Transverse colon (tissue), 4 donors: ENCODE measurements at places on chromosomes 1 and 21.

DNA sequence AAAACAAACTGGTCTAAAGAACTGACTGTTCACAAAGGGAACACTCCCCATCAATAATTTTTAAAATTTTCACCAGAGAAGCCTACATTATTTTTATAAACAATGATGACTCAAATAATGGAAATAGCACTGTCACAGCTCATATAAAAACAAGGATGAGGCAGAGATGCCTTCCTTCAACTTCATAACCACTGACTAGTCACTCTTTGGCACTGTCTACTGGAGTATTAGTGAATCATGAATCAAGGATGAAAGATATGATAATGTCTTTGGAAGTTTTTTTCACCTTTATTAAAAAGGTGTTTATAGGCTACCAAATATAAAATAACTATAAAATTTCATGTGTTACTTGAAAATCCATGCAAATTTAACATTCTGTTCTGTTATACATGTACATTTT is 316.9 kb downstream of the VAV3 start:
- H3K4me1 ChIP-seq = peaks cover 11% of the 10 kb centered on the region
- DNase-seq = no peak
- no peak overlapping the region for H3K4me3 ChIP-seq
- no peaks in the 10 kb centered on the region for H3K27me3 ChIP-seq
- H3K27ac ChIP-seq = no peak overlapping the region

DNA sequence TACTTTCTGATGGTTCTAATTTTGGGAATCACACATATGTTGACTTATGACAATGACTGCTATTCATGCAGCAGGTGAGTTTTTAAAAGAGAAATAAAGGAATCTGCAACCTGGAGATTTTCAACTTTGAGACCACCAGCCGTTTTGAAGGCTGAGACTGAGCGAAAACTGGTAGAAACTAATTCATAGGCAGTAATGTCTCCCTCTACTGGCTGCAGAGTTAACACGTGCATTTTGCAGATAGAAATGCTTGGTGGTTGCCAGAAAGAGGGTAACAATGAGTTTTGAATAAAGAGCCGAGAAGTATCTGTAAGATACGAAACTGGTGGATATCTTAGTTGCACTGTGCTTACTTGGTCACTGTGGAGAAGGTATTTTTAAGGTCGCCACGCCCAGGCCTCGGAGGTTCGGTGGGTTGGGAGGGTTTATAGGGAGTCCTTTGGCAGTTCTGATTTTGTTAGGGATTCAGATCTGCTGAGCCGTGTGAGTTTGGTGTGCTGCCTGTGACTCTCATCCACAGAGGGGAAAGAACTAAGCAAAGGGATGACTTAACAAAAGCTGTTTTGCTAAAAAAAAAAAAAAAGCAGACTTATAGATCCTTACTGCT is 83.0 kb downstream of the RYR2 start:
- no peak overlapping the region for H3K4me3 ChIP-seq
- H3K4me1 ChIP-seq = no peaks in the 10 kb centered on the region
- no peak for DNase-seq

GRCh38 chr1:87785386-87785785 is 456.7 kb downstream of the LMO4 start:
- DNase-seq = no peak
- H3K4me1 ChIP-seq = no peaks in the 10 kb centered on the region
- H3K27me3 ChIP-seq = no peaks in the 10 kb centered on the region
- no peak overlapping the region for H3K4me3 ChIP-seq
- no peak overlapping the region for H3K27ac ChIP-seq
- H3K36me3 ChIP-seq = no peaks in the 10 kb centered on the region

DNA sequence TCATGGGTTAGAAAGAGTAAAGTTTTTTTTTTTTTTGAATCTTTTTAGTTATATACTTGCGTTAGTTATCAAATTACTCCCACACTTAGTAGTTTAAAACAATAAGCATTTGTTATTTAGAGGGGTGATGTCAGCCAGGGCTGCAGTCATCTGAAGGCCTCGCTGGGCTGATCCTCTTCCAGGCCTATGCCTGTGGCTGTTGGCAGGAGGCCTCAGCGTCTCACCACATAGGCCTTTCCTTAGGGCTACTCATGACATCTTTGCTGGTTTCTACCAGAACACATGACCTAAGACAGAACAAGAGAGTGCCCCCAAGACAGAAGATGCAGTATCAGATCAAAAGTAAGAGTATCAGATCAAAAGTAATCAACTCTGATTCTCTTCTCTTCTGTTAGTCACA is 167.4 kb downstream of the HHAT start:
- no peak overlapping the region for H3K27ac ChIP-seq
- no peaks in the 10 kb centered on the region for H3K4me1 ChIP-seq
- DNase-seq = no peak
- no peaks in the 10 kb centered on the region for H3K27me3 ChIP-seq
- H3K36me3 ChIP-seq = no peaks in the 10 kb centered on the region

- H3K4me1 ChIP-seq = peaks cover 7% of the 10 kb centered on the region
- no peak for DNase-seq
- H3K4me3 ChIP-seq = no peak overlapping the region
- no peak overlapping the region for H3K27ac ChIP-seq
- H3K27me3 ChIP-seq = no peaks in the 10 kb centered on the region
These were observed 5.2 kb upstream of the BACH1 start for GRCh38 chr21:29293495-29293894.

DNA sequence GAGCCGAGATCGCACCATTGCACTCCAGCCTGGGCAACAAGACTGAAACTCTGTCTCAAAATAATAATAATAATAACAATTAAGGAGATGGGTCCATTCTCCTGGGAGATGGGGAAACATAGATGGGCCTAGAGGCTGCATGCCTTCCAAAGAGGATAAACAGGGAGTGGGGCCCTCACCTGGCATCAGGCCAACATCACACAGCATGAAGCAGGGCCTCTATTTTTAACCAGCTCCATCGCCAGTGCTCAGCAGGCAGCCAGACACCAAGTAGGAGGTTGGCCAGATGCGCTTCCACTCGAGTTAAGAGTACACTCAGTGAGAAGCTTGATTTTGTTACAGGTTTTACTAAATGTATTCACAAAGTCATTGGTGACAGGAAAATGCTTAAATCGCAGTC is 352.0 kb downstream of the RRAGC start:
- H3K4me1 ChIP-seq = no peaks in the 10 kb centered on the region
- H3K27me3 ChIP-seq = peaks cover 54% of the 10 kb centered on the region
- H3K4me3 ChIP-seq = no peak overlapping the region
- no peak for DNase-seq
- H3K27ac ChIP-seq = no peak overlapping the region

- no peaks in the 10 kb centered on the region for H3K36me3 ChIP-seq
- H3K27ac ChIP-seq = no peak overlapping the region
- no peak for DNase-seq
- H3K4me1 ChIP-seq = peaks cover 14% of the 10 kb centered on the region
These were observed 4.0 kb downstream of the CDKN2C start for GRCh38 chr1:50973875-50974617.

DNA sequence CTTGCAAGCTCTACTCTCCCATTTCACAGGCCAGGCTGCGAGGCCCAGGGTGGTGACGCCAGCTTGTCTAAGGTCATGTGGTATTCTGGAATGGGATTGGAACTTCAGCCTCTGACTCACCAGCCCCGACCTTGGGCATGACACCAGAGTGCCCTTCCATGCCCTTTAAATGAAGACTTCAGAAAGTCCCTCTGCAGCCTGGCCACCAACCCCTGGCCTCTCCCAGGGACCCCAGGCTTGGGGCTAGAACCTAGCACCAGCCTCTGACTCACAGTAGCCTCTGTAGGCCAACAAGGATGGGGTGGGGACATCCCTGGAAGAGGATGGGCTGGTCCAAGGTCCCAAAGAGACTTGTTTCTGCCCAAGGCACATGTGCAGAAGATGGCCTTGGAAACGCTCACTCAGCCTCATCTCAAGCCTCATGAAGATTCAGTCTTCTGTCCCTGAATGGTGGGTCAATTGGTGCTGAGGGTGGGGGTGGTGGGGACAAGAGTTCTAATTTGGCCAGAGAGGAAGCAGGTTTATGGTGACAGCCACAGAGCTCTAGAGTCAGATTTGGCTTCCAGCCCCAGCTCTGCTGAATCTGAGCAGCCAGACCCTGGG is 36.1 kb upstream of the RUNX3 start:
- no peak overlapping the region for H3K4me3 ChIP-seq
- DNase-seq = no peak
- no peak overlapping the region for H3K27ac ChIP-seq

GRCh38 chr1:205189131-205189530 is 22.4 kb downstream of the DSTYK start:
- no peaks in the 10 kb centered on the region for H3K36me3 ChIP-seq
- H3K27me3 ChIP-seq = no peaks in the 10 kb centered on the region
- peaks cover 19% of the 10 kb centered on the region for H3K4me1 ChIP-seq

- H3K4me3 ChIP-seq = no peak overlapping the region
- DNase-seq = no peak
- no peaks in the 10 kb centered on the region for H3K27me3 ChIP-seq
- no peaks in the 10 kb centered on the region for H3K36me3 ChIP-seq
These were observed 6.4 kb upstream of the KIF14 start for GRCh38 chr1:200626853-200627534.

GRCh38 chr1:235049217-235049616 is 79.4 kb downstream of the TOMM20 start:
- H3K36me3 ChIP-seq = no peaks in the 10 kb centered on the region
- no peak overlapping the region for H3K4me3 ChIP-seq
- peaks cover 10% of the 10 kb centered on the region for H3K4me1 ChIP-seq
- peak overlapping the region; percentile 89 for H3K27ac ChIP-seq
- H3K27me3 ChIP-seq = no peaks in the 10 kb centered on the region

DNA sequence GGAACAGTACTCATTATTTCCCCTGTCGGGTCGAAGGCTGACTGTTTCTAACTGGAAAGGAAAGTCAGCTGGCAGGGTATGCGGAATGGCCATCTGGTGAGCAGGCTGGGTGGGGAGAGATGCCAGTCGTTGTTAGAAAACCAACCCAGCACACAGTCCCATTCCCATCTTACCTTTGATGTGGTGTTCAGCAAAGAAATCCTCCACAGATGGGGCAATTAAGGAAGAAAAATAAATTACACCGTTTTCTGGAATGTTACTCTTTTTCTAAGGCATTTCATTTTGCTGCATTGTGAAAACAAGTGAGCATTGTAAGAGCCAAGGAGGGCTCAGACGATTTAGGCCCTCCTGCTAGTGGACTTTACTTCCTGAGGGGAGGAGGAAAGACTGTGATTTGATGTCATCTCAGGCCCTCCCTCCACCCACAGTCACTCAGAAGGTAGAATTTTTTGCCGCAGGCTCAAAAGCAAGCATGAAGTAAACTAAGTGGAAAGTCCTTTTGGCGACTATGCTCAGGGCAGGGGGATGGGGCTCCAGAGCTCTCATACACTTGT is at the start of gene SLC16A4:
SLC16A4 (minus strand) TSS at position 335 of the 554 bp plus-strand sequence. CDS start 1,703 bp downstream, outside the sequence.
- H3K4me3 ChIP-seq = no peak within 1 kb of the TSS
- H3K36me3 ChIP-seq = no peaks in the 10 kb centered on the region
- no peaks in the 10 kb centered on the region for H3K27me3 ChIP-seq
- no peak for DNase-seq
- H3K4me1 ChIP-seq = peaks cover 6% of the 10 kb centered on the region

GRCh38 chr1:167387251-167387910 is 130.9 kb downstream of the CD247 start:
- H3K4me3 ChIP-seq = no peak overlapping the region
- H3K27me3 ChIP-seq = no peaks in the 10 kb centered on the region
- H3K36me3 ChIP-seq = peaks cover 35% of the 10 kb centered on the region
- DNase-seq = no peak
- no peaks in the 10 kb centered on the region for H3K4me1 ChIP-seq
- H3K27ac ChIP-seq = no peak overlapping the region

DNA sequence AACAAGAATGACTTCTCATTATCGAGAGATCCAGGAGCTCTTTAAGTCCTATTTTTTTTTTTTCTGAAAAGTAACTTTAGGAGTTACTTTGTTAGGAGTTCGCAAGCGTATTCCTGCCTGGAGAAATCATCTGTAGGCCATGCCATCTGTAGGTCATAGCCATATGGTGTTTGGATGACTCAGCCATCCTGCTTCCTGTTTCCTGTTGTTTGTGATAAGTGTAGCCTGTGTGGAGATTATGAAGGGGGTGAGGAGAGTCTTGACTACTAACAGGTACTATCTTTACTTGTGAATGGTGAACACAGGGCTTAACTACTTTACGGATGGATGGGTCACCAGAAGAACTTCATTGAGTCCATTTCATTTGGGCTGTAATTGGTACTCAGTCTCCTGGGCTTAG is 327.2 kb downstream of the PTPRU start:
- no peak overlapping the region for H3K4me3 ChIP-seq
- H3K4me1 ChIP-seq = no peaks in the 10 kb centered on the region
- H3K27ac ChIP-seq = no peak overlapping the region
- no peaks in the 10 kb centered on the region for H3K36me3 ChIP-seq

- H3K36me3 ChIP-seq = no peaks in the 10 kb centered on the region
- no peaks in the 10 kb centered on the region for H3K4me1 ChIP-seq
- no peak for DNase-seq
- no peak overlapping the region for H3K4me3 ChIP-seq
- H3K27ac ChIP-seq = no peak overlapping the region
These were observed 119.1 kb downstream of the RRAGC start for GRCh38 chr1:38740487-38740886.
